ENCODE measurements at places on chromosomes 1 and 21.

DNA sequence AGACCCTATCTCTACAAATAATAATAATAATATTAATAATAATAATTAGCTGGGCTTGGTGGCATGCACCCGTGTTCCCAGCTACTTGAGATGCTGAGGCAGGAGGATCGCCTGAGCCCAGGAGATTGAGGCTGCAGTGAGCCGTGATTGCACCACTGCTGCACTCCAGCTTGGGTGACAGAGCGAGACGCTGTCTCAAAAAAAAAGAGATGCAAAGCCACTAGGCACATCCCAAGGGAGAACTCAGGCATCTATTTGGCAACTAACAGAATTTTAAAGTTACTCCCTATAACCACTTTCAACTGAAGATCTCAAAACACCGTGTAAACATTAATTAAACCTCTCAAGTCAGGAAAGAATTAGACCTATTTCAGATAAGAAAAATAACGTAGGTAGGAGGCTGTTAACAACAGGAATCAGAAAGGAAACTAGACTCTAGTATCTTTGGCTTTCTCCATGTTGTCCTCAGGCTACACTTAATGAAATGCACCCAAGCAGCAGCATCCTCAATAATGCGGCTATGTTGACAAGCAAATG is 3.7 kb downstream of the RNF19B start:
- no peak for DNase-seq

GRCh38 chr1:107870696-107871095 is 94.3 kb downstream of the VAV3 start:
- DNase-seq = no peak

- DNase-seq = no peak
Measured at GRCh38 chr1:14724678-14725077, 126.2 kb downstream of the KAZN start.

DNA sequence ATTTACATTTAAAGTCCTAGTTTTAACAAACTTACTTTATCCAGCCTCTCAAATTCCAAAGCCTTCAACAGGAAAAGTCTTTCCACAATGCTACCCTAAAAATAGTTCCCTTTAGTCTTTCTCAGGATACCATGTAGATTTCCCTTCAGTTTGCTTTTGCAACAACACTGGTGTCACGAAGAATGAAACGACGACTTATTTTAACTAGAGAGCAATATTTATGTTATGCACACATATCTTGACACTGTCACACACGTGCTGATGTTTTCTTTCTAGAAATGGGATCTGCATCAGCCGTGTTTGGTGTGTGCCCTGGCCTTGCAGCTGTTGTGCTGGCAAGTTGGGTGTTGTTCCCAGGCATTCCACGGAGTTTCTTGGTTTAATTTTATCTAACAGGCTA is 75.5 kb downstream of the SIPA1L2 start:
- DNase-seq = no peak

- DNase-seq = no peak
Measured at GRCh38 chr1:241834733-241835377, 13.1 kb upstream of the EXO1 start.

DNA sequence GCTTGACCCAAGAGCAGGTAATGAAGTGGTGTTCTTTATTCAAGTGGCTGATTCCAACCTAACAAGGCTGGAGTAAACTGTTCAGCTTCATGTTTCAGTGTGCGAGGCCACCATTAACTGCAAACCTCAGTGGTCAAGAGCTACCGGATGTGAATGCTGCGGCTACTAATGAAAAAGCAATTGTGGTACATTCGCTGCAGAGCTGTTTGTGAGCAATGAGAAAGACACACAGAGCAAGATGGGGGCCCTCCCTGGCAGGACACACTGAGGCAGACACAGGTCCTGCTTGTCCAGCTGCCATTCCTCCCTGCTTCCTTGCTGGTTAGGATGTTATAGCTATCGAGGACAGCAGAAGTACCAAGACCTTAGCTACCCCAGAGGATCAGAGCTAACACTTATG is 26.1 kb downstream of the SYF2 start:
- no peak for DNase-seq

DNA sequence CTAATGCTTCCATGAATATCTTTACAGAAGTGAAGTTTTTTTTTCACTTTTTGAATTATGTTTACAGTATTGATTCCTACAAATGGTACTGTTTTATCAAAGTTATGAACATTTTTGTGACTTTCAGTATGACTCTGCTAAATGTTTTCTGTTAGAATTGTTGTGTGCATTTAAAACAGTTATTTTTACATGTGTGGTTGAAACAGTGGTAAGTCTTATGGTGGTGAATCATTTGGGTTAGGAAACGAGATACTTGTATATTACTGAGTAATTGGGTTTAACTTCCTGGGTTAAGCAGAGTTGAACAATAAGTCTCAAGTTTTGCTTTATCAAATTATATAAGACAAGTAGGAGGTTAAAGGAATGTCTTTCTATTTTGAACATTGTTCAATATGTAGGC is 66.8 kb downstream of the VPS13D start:
- DNase-seq = no peak

GRCh38 chr1:101022294-101022693 is 3.3 kb downstream of the DPH5 start:
- no peak for DNase-seq

GRCh38 chr1:22080191-22080590 is 27.7 kb downstream of the CDC42 start:
- no peak for DNase-seq

- DNase-seq = no peak
Measured at GRCh38 chr21:43313939-43314405, 113.0 kb downstream of the SIK1 start.

GRCh38 chr1:115123116-115123515 is 33.8 kb upstream of the TSPAN2 start:
- no peak for DNase-seq

DNA sequence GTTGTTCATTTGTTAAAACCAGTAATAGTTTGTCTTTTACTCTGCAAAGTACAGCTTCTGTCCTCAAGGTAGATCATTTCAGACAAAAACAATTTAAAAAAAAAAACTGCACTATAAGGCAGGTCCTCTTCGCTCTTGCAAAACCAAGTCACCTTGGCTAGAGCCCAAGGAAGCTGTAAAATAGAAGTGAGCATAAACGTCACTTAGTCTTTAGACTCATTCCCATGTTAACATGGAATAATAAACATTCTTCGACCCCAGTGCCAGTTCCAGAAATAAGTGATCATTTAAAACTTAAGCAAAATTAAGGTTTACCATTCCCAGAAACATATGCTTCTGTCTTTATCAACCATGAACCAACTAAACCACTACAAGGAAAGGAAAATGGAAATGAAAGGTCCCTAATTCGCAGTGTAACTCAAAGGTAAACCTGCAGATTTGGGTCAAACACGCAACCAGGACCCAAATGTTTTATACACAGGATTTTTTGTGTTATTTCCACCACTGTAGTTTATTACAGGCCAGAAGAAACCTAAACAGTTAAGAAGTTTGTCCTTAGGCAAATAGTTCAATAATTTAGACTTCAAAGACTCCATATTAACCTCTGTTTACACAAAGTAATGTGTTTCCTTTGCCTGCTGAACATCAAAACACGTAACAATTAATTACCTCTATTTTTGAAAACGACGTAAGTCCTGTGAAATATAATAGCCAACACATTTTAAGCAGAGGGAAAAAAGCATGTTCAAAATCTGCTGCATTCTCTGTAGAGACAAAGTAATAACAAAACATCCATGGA is 54.6 kb downstream of the TGFBR3 start:
- no peak for DNase-seq

DNA sequence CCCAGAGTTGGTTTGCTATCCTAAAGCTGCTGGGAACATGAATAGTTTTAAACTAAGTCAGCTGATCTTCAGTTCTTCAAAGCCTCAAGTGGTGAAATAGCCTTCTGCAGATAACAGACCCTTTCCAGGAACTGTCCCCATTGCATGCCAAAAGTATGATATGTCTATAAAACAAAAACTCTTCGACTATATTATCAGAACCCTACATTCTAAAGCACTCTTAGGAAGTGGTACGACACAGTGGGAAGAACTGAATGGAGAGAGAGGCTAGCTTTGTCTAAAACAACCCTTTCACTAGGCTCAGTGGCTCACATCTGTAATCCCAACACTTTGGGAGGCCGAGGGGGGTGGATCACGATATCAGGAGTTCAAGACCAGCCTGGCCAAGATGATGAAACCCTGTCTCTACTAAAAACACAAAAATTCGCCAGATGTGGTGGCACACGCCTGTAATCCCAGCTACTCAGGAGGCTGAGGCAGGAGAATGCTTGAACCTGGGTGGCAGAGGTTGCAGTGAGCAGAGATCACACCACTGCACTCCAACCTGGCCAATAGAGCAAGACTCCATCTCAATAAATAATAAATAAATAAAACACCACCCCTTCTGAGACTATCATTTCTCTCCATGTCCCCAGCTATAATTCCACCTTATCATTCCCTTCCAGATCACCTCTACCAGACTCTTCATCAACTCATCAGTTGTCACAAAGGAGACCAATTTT is 2.2 kb upstream of the FRRS1 start:
- no peak for DNase-seq

GRCh38 chr1:228194436-228194835 is 13.4 kb upstream of the OBSCN start:
- DNase-seq = no peak

DNA sequence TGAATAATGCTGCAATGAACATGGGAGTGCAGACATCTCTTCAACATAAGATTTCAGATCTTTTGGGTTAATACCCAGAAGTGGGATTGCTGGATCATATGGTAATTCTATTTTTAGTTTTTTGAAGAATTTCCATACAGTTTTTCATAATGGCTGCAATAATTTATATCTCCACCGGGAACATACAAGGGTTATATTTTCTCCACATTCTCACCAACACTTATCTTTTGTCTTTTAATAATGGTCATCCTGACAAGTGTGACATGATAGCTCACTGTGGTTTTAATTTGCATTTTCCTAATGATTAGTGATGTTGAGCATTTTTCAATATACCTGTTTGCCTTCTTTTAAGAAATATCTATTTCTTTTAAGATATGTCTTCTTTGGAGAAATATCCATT is 44.5 kb upstream of the WARS2 start:
- no peak for DNase-seq

All from CD4-positive, alpha-beta T cell treated with Interleukin-6 for 4 hours (primary cell).